Frontal cortex (tissue), 4 donors: ENCODE measurements at places on chromosomes 2 and 18.

DNA sequence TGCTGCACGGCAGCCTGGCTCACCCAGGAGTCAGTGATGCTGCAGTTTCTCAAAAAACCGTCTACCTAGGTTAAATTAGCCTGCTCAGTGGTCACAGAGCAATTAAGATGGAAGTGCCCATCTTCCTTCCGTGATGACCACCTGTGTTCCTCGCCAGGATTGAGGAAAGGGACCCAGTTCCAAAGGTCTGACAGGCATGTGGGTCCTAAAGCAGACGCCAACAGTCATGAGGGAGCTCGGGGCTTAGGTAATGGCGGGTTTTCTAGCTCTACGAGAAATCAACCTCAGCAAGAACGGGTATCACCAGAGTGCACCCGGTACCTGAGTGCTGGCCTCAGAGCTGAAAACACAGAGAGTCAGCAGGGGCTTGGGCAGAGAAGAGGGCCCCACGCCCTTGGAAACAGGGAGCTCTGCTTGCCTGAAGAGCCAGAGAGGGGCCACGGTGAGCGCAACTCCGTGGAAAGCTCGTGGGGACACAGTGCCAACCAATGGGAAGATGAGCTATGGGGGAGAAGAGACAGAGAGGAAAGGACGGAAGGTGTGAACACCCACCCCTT is 34.3 kb upstream of the DNMT3A start:
- no peak for DNase-seq

GRCh38 chr18:58103339-58103985 is 59.4 kb downstream of the NEDD4L start:
- DNase-seq = no peak

DNA sequence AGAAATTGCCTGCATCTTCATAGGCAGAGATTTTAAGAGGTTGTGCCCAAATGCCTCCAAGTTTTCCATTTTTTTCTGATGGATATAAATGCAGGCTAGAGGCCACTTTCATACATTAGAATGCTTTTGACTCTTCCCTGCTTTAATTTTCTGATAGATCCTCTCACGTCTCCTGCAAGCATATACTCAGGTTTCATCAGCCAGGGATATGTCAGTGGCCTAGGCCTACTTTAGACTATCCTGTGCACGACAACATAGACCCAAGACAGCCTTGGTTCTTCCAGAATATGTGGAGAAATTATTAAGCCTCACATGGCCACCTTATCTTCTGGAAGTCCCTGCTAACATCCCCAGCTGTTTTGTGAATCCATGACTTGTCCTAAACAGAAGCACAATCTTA is 415.9 kb downstream of the TDRD15 start:
- DNase-seq = no peak

DNA sequence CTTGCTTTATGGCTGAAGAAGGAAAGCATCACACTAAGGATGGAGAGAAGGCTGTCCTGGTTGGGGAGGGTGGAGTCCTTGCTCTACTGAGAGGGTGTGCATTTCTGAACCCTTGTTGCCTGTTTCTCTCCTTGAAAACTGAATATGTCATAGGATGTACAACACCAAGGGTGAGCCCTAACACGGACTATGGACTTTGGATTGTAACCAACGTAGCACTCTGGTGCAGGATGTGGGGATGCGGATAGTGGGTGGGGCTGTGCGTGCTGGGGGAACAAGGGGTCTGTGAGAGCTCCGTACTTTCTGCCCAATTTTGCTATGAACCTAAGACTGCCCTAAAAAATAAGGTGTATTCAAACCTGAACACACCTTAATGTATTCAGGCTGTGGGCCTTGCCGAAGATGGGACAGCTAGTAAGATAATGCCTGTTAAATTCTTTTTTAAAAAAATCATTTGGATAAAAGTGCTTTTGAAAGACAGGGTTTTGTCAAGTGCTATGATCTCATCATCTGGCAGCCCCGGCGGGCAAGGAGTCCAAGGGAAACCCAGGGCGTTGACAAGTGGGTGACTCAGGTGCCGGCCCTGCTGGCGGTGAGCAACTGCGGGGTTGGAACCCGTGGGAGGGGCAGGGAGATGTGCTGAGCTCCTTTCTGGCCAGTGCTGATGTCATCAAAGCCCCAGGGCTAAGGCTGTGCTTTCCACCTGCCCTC is 54.0 kb downstream of the GATA6 start:
- no peak for DNase-seq

DNA sequence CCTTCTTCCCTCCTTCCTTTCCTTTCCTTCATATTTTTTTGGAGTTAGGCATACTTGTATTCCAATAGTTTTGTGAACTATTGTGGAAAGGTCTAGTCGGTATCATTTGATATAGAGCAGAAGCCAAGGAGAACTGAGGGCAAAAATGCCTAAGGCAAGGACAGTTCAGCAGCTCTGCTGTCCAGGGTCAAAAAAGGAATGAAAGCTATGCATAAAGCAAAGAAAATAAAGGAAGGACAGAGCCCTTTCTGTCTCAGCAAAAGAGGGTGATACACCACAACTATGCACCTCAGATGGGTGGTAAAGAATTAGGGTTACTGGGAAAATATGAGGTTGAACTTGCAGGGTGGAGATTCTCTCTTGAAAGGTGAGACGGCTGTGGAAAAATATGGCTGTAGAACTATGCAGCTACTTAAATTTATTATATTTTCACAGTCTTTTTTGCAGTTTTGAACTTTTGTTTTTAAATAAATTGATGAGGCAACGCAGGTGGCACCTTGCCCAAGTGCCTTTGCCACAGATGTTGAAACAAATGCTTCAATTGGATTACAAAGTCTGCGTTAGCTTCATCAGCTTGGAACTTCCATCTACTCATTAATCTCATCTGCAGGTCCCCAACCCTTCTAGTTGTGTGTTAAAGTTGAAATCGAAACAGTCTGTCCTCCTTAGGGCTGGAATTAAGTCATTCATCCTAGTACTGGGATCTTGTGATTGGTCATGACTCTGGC is 20.8 kb downstream of the LHCGR start:
- DNase-seq = no peak

GRCh38 chr2:108165729-108166128 is 74.0 kb upstream of the SULT1C3 start:
- no peak for DNase-seq

GRCh38 chr18:59468821-59469220 is 109.8 kb upstream of the LMAN1 start:
- DNase-seq = no peak

- no peak for DNase-seq
Measured at GRCh38 chr2:107132070-107132469, 246.1 kb upstream of the ST6GAL2 start.

GRCh38 chr2:196041786-196042185 is 26.9 kb downstream of the DNAH7 start:
- no peak for DNase-seq

- DNase-seq = no peak
Measured at GRCh38 chr2:85729825-85730510, 23.8 kb upstream of the ATOH8 start.

DNA sequence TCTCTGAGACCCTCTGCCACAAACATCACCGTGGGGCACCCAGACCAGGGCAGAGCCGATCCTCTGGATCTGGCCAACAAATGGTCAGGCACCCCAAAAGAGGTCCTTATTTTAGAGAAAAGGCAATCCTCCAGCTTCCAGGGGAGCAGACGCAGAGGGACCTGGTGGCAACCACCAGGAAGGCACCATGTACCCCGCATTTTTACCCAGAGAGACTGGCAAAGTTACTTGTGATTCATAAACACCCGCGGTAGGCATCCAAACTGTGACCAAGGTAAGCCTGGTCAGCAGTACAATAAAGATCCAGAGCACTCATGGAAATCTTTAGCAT is 10.5 kb downstream of the LIMS2 start:
- DNase-seq = no peak

DNA sequence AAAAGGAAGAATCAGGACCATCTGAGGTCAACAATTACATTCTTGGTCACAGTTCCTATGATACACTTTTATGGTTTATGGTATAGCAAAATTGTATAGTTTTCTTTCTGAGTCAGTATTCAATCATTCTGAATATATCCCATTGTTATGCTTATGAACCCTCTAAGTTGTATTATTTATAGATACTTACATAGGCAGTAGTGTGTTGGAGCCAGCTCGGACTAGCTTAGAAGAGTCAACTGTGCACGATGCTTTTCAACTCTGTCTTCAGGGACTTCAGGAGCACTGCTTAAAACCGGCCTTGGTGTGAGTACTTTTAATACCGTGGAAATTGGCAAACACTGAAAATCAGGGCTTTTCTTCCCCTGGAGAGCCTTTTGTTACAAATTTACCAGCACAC is 215.7 kb downstream of the IKZF2 start:
- DNase-seq = no peak

- no peak for DNase-seq
Measured at GRCh38 chr18:29217124-29217915, 1040.4 kb upstream of the CDH2 start.

DNA sequence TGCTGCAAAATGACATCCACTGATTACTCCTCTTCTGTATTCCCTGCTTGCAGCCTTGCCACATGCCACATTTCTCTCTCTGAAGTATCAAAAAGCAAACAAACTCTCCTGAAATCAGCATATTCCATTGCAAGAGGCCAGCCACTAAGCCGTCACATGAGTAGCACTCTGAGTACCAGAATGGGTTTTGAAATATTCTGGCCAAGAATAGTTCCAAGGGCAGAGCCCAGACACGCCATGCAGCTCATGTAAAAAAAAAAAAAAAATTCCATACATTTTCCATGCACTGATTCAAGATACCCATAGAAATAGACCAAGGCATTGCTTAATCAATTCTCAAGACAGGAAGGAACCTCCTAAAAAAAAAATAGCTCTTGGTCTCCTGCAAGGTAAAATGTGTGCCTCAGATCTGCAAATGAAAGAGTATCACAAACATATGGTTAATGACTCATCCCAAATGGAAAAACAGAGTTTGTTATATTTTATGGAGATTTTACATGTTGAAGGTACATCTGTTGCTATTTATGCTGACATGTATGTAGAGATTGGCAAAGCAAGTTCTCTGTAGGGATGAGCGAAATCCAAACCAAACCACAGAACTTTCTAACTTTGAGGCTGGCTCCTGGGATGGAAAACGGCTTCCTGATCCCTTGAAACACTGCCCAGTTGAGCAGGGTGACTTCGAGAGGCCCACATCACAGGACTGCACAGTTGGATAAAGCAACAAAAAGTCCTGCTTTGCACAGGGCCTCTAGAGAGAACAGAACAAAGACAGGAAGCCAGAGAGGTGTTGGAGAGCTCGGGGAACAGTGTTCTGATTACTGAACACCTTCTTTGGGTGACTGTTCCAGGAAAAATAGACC is 346.2 kb downstream of the ZNF521 start:
- no peak for DNase-seq

GRCh38 chr2:160014227-160014626 is 48.2 kb downstream of the PLA2R1 start:
- DNase-seq = no peak

DNA sequence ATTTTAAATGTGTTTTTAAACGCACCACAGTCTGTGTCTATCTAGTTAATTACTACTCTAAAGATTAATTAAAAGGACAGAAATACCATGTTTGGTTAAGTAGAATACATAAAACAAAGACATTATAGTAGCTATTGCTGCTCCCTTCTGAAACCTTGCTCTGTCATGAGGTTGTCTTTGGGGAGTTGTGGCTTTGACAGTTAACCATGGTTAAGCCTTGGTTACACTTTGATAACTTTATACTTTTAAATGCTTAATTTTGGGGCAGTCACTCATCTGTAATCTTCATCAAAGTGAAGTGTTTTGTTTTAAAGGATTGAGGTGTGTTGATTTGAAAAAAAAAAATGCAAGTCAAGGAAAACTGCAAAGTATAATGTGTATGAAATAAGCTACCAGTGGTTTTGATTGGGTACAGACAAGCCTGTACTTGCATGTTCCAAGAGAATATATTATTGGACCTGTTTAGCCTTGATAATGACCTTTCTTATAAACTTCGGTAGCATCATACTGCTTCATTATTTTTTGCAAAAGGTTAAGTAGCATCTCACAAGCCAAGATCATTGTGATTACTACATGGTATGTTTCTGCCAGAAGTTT is 29.8 kb upstream of the TBR1 start:
- DNase-seq = no peak

- no peak for DNase-seq
Measured at GRCh38 chr2:86807468-86808275, 17.0 kb upstream of the CD8A start.

GRCh38 chr18:76592981-76593381 is 97.9 kb upstream of the ZNF516 start:
- DNase-seq = no peak

DNA sequence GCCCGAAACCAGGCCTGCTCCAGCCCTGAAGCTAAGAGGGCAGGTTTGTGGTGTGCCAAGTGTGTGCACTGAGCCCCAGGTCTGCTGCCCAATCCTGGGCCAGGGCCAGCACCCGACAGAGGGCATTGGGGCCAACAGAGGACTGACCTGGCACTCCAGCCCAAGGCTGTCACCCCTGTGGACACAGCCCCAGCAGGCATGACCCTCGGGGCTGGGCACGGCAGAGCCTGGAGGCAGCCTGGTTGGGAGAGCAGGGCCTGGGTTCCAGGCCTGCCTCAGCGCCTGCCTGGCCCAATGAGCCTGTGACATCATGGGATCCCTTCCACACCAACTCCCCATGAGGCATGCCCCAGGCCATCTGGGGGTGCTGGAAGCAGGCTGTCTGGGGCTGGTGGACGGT is 10.8 kb upstream of the SNED1 start:
- DNase-seq = no peak

- DNase-seq = no peak
Measured at GRCh38 chr18:48724939-48725338, 186.1 kb downstream of the CTIF start.

DNA sequence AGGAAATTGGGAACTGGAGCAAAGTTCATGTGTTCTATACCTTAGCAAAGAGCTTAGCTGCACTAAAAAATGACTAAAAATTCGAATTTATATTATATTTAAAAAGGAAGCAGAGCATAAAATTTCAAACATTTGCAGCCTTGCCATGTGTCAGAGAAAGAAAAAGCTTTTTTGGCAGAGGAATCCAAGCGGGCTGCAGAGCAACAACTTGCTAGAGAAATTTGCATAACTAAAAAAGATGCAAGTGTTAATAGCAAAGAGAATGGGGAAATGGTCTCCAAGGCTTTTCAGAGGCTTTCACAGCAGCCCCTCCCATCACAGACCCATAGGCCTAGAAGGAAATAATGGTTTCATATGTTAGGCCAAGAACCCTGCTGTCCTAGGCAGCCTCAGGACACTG is 1315.9 kb downstream of the DSC3 start:
- no peak for DNase-seq

- DNase-seq = no peak
Measured at GRCh38 chr2:212979799-212980198, 171.6 kb downstream of the IKZF2 start.

DNA sequence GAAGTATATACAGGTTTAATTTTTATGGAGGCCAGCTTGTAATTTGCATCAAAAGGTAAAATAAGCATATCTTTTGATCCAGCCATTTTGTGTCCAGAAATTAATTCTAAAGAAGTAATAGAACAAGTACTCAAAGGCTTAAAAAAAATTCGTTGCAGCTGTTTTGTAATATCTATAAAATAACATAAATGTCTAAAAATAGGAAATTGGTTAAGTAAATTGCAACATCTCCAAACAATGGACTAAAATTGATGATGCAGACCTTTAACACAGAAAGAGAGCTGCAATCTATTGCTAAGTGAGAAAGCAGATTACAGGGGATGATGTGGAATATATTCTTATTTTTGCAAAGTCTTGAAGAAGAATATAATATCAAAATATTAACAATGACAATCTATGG is 19.4 kb downstream of the AAK1 start:
- DNase-seq = no peak
